ENCODE measurements at places on chromosomes 1 and 21. TPM values are rescaled to one million over a fixed set of nuclear protein-coding genes. Genes with fewer than 3 reads are reported as not detected.

DNA sequence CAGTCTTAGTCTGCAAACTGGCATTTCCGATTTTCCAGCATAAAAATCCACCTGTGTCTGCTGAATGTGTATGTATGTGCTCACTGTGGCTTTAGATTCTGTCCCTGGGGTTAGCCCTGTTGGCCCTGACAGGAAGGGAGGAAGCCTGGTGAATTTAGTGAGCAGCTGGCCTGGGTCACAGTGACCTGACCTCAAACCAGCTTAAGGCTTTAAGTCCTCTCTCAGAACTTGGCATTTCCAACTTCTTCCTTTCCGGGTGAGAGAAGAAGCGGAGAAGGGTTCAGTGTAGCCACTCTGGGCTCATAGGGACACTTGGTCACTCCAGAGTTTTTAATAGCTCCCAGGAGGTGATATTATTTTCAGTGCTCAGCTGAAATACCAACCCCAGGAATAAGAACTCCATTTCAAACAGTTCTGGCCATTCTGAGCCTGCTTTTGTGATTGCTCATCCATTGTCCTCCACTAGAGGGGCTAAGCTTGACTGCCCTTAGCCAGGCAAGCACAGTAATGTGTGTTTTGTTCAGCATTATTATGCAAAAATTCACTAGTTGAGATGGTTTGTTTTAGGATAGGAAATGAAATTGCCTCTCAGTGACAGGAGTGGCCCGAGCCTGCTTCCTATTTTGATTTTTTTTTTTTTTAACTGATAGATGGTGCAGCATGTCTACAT is 2.5 kb upstream of the OLFML3 start:
- H3K27ac ChIP-seq, result no peak overlapping the region
- DNase-seq, result no peak
- H3K4me1 ChIP-seq, result peaks cover 42% of the 10 kb centered on the region
- no peaks in the 10 kb centered on the region for H3K27me3 ChIP-seq

DNA sequence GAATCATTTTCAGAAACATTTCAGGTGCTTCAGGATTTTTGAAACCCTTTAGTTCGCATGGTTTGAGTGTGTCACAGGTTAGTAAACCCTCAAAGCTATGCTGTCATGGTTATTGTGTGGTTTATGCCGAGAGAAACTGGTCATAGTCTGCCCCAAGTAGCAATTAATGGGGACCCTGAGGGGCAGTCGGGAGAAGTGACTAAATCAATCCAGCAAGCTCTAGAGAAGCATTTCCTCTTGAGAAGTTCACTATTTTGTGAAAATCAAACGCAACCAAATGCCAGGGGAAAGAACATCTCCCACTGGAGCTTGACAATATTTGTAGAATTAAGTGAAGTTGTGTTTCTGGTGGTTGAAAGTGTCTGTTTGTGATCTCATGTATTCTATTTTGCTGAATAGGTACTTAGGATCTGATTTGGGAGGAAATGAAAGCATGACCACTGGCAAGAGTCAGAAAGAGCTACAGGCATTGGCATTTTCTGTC is 63.0 kb upstream of the BACH1 start:
- peaks cover 30% of the 10 kb centered on the region for H3K4me1 ChIP-seq
- no peak overlapping the region for H3K27ac ChIP-seq
- DNase-seq, result no peak
- peaks cover 45% of the 10 kb centered on the region for H3K27me3 ChIP-seq
- no peaks in the 10 kb centered on the region for H3K36me3 ChIP-seq

DNA sequence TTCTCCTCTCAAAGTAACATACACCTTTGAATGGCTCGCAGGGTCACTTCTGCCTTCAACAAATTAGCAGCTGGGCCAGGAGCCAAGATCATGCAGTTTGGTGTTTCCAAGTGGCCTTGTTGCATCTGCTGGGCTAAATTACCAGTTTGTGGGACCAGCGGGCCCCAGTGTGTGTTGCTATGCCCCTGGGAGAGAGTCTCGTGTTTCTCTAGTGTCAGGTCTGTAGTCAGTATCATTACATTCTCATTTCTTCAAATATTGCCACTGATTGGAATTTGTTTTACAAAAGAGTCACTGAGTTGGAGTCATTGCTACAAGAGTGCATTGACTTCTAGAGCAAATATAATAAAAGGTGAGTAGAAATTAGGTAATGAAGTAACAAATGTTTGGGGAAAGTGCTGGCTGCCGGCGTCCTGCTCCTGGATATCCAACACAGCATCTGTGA is 35.5 kb downstream of the RHOU start:
- DNase-seq, result no peak
- peaks cover 6% of the 10 kb centered on the region for H3K36me3 ChIP-seq
- H3K4me1 ChIP-seq, result peaks cover 14% of the 10 kb centered on the region

GRCh38 chr1:171243878-171244277 is 4.4 kb upstream of the FMO1 start:
- H3K4me3 ChIP-seq, result no peak overlapping the region
- no peak overlapping the region for H3K27ac ChIP-seq
- no peak for DNase-seq
- peaks cover 59% of the 10 kb centered on the region for H3K27me3 ChIP-seq
- H3K4me1 ChIP-seq, result no peaks in the 10 kb centered on the region

Gene TNNT2
- total RNA-seq, result not detected

Gene CNKSR1
- total RNA-seq, result 1.8 TPM

Gene NID1
- total RNA-seq, result 0.45 TPM
